ENCODE measurements at places on chromosomes 6 and 20.

GRCh38 chr6:38057994-38058393 lies 238.5 kb downstream of the ZFAND3 start:
- peak; percentile 12 for DNase-seq

DNA sequence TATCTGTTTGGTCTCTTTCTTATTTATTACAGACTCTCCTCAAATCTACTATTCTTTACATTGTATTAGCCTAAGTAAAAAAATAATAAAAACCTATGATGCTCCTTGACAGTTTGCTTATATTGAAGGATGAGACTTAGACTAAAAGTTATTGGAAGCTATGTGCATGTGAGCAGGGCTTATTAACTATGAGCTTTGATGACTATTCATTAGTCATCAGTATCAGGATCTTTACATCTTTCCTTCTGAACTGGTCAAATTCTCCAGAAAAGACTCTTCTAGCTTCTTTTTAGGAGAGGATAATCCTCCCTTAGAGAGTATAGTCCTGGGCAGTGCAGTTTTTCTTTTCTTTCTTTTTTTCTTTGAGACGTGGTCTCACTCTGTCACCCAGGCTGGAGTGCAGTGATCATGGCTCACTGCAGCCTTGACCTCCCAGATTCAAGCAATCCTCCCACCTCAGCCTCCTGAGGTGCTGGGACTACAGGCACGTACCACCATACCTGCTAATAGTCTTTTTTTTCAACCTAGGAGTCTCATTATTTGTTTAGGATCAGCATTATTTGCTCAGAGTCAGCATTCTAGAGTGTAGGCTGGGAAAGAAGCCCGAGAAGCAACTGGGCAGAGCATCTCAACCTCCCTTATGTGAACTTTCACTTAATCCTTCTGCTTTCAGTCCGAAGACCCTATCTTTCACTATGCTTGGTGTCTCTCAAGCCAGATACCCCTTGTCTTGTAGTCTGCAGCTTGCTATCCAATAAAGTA lies 37.1 kb upstream of the YWHAB start:
- DNase-seq, result no peak

DNA sequence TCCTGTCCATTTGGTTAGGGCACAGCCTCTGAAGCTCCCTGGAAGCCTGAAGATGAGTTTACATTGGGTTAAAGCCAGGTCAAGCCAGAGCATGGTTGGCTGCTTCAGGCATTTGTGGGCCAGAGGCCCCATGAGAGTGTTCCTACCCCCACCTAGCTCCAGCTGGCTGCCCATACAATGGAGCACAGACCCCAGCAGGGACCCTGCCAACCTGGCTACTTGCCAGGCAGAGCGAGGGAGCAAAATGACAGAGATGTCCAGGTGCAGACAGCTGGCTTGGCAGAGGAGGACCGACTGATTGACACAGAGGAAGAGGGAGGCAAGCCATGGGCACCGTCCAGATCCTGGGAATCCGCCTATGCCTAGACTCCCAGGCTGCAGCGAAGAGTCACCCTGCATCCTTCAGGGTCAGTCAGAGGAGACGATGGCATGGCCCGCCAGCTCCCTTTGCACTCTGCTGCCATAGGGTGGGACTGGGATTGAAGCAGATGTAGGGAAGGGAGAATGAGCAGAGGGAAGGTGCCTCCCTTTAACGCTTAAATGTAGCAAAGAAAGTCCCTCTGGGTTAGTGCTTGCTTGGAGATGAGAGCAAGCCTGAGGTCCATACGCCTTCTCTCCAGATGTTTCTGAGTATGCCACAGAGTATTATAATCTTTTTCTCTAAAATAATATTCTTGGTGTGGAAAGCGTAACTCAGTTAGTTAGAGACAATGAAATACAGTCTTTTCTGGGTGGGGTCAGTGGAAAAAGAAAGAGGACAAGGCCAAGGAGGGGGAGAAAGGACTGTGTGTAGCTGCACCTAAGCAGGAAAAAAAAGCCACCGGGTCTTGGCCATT lies 77.6 kb upstream of the FYN start:
- DNase-seq, result no peak

DNA sequence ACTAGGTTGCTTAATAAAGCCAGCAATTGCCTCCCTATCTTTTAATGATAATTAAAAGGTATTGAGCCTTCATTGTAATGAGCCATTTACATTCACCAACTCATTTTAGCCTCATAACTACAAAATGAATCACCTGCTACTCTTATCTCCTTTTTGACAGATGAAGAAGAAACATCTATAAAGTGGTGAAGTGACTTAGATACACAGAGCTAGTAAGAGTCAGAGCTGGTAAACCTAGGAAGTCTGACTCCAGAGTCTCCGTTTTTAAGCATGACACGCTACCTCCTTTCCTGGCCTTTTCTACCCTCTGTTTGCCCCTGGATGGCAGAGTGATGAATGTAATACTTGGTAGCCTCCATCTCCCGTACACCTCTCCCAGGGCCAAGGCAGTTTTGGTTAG lies 93.5 kb downstream of the SPTLC3 start:
- no peak for DNase-seq

GRCh38 chr20:50734730-50735679 lies 3.6 kb downstream of the PARD6B start:
- no peak for DNase-seq

GRCh38 chr20:35446356-35447078 lies 8.5 kb upstream of the GDF5 start:
- no peak for DNase-seq

DNA sequence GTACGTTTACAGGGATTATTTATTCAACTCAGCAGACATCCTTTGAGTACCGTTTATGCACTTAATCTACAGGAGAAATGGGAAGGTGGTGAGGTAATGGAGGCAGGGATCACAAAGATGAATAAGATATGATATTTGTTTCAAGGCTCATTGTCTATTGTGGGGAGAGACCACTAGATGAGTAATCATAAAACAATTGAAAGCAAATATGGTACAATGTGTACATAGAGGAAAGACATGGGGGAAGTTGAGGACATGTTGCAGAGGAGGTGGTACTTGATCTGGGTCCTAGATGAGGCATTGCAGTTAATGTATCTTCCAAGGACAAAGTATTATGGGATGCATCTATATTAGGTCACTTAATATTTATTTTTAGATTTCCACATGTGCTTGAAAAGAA lies 13.7 kb upstream of the CDC5L start:
- no peak for DNase-seq

GRCh38 chr6:119517428-119517827 lies 167.9 kb upstream of the MAN1A1 start:
- no peak for DNase-seq

- no peak for DNase-seq
Measured at GRCh38 chr6:127748290-127748689, 152.6 kb downstream of the THEMIS start.

DNA sequence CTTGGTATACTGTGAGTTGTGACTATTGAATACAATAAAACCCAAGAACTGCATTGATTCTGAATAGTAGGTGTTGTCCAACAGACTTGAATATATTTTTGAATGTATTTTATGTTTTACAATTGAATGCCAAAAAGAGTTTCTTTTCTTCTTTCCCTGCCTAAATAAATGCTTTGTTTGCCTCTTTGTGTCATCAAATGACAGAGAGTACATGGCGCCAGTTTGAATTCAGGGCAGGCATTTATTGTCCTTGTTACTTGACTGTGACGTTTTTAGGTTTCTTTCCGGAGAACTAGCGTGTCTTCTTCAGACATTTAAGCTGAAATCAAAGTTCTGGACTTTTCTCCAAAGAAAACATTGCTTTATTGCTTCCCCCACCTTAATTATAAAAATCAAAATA lies 16.6 kb downstream of the KIF3B start:
- DNase-seq, result no peak

- no peak for DNase-seq
Measured at GRCh38 chr20:53713328-53714056, 119.9 kb upstream of the ZNF217 start.

DNA sequence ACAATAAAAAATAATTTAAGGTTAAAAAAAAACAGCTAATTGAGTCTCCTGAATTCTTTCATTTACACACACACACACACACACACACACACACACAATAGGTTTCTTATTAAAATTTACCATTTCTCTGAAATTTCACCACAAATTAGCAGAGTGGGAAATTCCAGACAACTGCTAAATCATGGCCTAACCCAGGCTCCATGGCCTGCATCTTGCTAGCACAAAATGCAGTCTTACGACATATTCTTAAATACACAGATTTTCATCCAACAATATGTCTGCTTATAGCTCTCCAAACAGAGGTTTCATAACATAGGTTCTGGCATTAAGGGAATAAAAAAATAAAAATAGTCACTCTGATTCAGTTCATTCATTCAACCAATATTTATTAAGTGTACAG lies 46.9 kb downstream of the SOD2 start:
- DNase-seq, result no peak

- DNase-seq, result no peak
Measured at GRCh38 chr20:10430704-10431103, 3.3 kb downstream of the MKKS start.

- DNase-seq, result no peak
Measured at GRCh38 chr6:89729818-89730217, 89.8 kb downstream of the MDN1 start.

DNA sequence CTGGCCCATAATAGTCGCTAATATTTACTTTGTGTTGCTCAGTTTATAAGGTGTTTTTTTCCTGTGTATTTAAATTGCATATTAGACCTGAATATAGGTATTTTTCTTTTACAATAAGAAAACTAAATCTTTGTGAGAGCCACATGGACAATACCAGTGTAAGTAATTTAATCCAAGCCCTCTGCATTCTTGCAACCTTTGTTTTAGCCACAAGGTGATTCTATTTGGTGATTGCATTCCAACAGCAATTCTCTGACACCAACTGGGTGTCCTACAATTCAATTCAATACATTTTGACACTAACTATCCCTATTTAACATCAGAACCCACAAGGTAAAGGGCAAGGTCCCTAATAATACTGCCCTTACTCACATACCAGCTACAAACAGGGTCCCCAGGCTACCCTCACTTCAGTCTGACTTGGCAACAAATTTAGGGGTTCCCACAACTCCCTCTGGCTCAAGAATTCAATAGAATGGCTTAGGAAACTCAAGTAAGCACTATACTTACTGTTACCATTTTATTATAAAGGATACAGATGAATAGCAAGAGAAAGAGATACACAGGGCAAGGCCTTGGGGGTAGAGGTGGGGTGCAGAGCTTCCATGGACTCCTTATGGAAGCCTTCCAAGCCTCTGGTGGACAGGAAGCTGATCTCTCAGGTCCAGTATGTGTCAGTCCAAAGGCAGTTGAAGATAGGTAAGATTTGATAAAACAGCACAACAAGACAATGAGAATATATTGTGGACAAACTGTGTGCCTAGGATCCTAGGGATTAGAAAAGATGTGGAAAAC lies 169.3 kb downstream of the CD83 start:
- DNase-seq, result no peak

DNA sequence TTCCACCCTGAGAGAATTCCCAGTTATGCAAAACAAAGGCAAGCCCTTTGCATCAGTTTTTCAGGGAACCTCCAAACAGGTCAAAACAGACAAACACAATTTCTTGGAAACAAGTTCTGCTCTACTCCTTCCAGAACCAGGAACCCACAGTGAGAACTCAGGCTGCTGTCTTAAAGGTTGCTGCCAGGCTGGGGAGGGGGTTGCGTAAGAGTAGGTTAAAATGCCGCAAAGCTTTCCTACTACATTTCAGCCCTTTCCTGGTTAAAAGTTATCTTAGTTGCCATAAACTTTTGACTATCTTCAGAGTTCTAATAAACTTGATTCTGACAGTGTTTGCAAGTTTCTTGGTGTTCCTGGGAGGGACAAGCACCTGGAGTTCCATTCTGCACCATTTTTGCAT lies 33.8 kb downstream of the KPNA5 start:
- DNase-seq, result no peak

GRCh38 chr6:167150941-167151549 lies 6.7 kb downstream of the GPR31 start:
- DNase-seq, result no peak

- no peak for DNase-seq
Measured at GRCh38 chr6:19052219-19052618, 665.1 kb downstream of the RNF144B start.

DNA sequence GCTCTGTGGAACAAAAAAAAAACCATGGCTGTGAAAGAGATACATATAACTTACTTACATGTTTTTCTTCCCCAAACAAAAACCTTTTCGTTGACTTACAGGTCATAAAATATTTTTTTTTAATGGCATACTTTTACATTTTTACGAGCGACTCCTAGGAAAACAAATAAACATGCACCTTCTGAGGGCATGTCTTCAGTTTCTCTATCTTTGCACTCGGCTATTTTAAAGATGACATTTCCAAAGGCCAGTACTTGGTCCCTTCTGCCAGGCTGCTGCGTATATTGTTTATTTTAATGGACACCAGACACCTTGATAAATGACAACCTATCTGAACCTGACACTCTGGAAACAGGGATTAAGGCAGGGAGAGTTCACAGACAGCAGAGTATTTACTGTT lies 49.4 kb downstream of the PIGU start:
- DNase-seq, result no peak

DNA sequence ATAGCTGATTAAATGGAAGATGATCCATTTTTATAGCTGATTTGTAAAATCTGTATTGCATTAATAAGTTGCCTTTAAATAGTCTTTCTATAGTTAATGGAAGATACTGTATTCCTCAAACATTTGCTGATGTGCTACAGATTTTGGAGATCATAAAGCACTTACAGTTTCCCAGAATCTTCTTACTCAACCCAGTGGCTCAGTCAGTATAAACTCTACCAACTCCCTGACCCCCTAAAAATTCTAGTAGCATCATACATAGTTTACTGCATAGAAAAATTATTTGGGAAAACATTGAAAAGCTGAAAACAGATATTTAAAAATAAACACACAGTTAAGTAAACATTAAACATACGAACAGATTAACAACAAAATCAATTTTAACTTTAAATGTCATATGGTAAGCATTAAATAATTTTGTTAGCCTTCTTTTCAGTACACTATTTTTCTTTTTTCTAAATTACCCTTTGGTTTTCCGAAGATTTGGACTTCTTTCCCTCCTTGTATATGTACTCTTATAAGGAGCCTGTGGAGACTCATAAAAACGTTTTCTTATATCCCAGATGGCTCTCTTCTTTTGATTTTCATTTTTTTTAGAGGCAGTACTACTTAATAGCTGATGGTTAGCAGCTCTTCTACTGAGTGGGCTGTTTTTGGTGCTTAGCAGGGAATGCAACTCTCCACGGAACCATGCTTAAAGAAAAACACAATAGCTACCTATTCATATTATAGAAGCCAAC lies 62.7 kb upstream of the BMP5 start:
- DNase-seq, result no peak

GRCh38 chr20:45392733-45393132 lies 14.6 kb upstream of the TP53TG5 start:
- DNase-seq, result no peak

Measured in GM12892 (cell line).